ENCODE measurements at places on chromosomes 16 and 17. TPM values are rescaled to one million over a fixed set of nuclear protein-coding genes. Genes with fewer than 3 reads are reported as not detected.

GRCh38 chr16:18003033-18003432 lies 333.5 kb downstream of the NPIPA8 start:
- no peaks in the 10 kb centered on the region for H3K27me3 ChIP-seq
- no peak overlapping the region for H3K4me3 ChIP-seq
- DNase-seq: no peak
- no peak overlapping the region for H3K27ac ChIP-seq

DUXB gene
- total RNA-seq: not detected

CES4A gene
- 11.1 TPM for total RNA-seq

DNA sequence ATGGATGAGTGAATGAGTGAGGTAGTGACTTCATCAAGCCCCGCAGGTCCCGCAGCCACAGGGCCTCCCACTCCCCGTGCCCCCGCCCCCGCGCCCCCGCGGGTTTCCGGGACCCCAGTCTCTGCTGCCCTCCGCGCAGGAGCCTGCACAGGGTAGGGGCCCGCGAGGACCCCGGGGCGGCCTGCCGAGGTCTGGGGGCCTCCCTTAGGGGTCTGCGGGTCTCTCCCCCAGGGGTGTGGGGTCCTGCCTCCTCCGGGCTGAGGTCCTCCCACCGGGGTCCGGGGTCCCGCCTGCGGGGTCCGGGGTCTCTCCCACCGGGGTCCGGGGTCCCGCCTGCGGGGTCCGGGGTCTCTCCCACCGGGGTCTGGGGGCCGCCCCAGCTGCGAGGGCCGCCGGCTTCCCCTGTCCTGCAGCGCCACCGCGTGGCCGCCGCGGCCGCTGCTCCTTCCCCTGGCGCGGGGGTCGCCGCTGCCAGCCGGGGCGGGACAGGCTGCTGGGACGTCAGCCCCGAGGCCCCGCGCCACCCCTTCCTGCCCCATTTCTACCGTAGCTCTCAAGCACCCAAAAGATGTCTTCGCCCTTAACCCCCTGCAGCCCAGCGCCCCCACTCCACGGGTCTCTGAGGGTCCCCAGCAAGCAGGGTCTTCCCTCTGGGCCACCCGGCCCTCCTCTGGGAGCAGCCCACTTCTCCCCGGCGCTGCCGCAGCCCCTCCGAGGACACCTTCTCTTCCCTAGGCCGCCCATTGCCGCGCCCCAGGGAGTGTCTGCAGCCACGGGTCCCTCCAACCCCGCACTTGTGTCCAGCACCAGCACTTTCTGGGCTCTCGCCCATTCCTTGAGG lies 10.4 kb upstream of the CHMP6 start:
- H3K27ac ChIP-seq: no peak overlapping the region
- H3K4me3 ChIP-seq: peak overlapping the region; percentile 57
- H3K27me3 ChIP-seq: peaks cover 8% of the 10 kb centered on the region
- no peaks in the 10 kb centered on the region for H3K4me1 ChIP-seq
- no peaks in the 10 kb centered on the region for H3K36me3 ChIP-seq

GRCh38 chr16:65809627-65810026 lies 556.9 kb upstream of the CDH5 start:
- H3K27ac ChIP-seq: no peak overlapping the region
- no peaks in the 10 kb centered on the region for H3K36me3 ChIP-seq
- no peaks in the 10 kb centered on the region for H3K4me1 ChIP-seq
- H3K27me3 ChIP-seq: no peaks in the 10 kb centered on the region
- no peak overlapping the region for H3K4me3 ChIP-seq
- no peak for DNase-seq

Data from breast epithelium (tissue), 4 donors.